Mesenchymal stem cell (in vitro differentiated cells and primary cell): ENCODE measurements at places on chromosomes 4 and X.
A peak's percentile ranks its signal among the peaks of the same experiment; 100 is the strongest.

GRCh38 chr4:183180096-183180495, 81.0 kb downstream of the WWC2 start:
- H3K4me1 ChIP-seq = peaks cover 13% of the 10 kb centered on the region
- no peaks in the 10 kb centered on the region for H3K27me3 ChIP-seq
- H3K27ac ChIP-seq = no peak overlapping the region
- DNase-seq = no peak

- DNase-seq = peak; percentile 5
- H3K4me1 ChIP-seq = no peaks in the 10 kb centered on the region
- H3K36me3 ChIP-seq = no peaks in the 10 kb centered on the region
- no peak overlapping the region for H3K27ac ChIP-seq
- peaks cover 6% of the 10 kb centered on the region for H3K27me3 ChIP-seq
Measured at GRCh38 chr4:170139764-170140163, 50.0 kb upstream of the AADAT start.

GRCh38 chr4:143377611-143378099, 41.0 kb downstream of the GAB1 start:
- no peak overlapping the region for H3K4me3 ChIP-seq
- H3K36me3 ChIP-seq = no peaks in the 10 kb centered on the region
- no peak for DNase-seq
- H3K4me1 ChIP-seq = peaks cover 11% of the 10 kb centered on the region

GRCh38 chrX:9211269-9211668, 177.3 kb upstream of the FAM9B start:
- no peaks in the 10 kb centered on the region for H3K36me3 ChIP-seq
- H3K27me3 ChIP-seq = peaks cover 3% of the 10 kb centered on the region
- no peak overlapping the region for H3K27ac ChIP-seq
- no peak for DNase-seq

DNA sequence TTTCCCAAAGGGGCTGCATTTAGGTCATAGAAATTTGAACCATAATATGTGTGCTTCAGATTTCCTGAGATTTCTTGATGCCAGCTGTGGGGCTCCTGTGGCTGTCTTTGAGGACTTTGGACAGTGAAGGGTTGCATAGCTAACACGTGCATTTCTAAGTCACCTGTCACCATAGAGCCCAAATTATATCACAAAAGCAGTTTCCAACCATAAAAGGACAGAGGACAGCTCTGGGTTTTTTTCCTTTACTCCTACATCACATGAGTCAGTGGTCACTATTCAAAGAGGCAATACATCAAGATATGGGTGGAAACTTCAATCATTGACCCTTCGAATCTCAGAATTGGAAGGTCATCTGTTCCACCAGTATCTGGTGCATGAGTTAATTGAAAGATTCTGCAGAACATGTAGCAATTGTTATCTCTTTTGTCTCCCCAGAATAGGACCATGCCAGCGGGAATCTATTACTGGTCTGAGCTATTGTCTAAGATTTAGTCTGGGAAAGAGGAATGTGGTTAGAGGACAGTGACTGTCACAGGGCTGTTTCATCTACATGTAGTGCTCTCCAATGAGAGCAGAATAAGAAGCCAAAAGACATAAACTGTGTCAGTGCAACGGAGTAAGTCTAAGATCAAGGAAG, 133.5 kb downstream of the AASDH start:
- no peak overlapping the region for H3K4me3 ChIP-seq
- H3K27me3 ChIP-seq = peaks cover 10% of the 10 kb centered on the region
- no peak overlapping the region for H3K27ac ChIP-seq

- H3K27ac ChIP-seq = no peak overlapping the region
- H3K4me3 ChIP-seq = no peak overlapping the region
- DNase-seq = no peak
- H3K4me1 ChIP-seq = peaks cover 3% of the 10 kb centered on the region
Measured at GRCh38 chr4:139808381-139808807, 142.8 kb downstream of the MGST2 start.

GRCh38 chrX:16307950-16308349, 140.7 kb downstream of the MAGEB17 start:
- no peak overlapping the region for H3K4me3 ChIP-seq
- H3K27ac ChIP-seq = no peak overlapping the region
- no peaks in the 10 kb centered on the region for H3K4me1 ChIP-seq
- no peaks in the 10 kb centered on the region for H3K36me3 ChIP-seq
- no peaks in the 10 kb centered on the region for H3K27me3 ChIP-seq

GRCh38 chr4:71814433-71814832, 30.6 kb upstream of the GC start:
- no peak for DNase-seq
- H3K4me1 ChIP-seq = no peaks in the 10 kb centered on the region
- H3K36me3 ChIP-seq = no peaks in the 10 kb centered on the region
- H3K27me3 ChIP-seq = no peaks in the 10 kb centered on the region
- H3K27ac ChIP-seq = no peak overlapping the region

DNA sequence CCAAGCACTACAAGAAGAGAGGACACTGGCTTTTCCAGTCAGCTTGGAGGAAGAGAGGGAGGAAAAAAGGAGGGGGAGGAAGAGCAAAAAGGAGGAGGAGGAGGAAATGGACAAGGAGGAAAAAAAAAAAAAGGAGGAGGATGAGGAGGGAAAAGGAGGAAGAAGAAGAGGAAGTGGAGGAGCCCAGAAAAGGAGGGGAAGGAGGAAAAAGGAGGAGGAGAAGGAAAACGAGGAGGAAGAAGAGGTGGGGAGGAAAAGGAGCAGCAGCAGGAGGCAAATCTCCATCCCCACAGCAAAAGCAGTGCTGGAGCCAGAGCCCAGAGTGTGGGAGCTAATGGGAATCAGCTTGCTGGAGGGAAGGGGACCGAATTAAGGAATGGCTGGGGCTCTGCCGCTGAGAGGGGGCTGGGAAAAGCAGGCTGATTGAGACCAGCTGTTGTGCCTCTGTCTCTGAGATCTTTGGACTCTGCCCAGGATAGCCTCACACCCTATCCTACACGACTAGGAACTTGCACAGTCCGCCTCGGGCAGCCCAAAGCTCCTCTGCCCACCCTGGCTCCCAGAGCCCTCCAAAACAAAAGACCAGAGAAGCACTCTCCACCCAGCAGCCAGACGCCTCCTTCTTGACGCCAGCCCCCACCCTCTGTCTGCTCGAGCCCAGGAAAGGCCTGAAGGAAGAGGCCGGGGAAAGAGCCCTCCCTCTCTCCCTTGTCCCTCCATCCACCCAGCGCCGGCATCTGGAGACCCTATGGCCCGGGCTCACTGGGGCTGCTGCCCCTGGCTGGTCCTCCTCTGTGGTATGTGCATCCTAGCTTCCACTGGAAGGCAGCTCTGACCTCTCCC, at the start of gene XPNPEP2:
Gene XPNPEP2, plus strand, starts transcription at position 514 of the 843 bp plus-strand sequence. Its CDS starts 235 bp downstream, at position 749.
- DNase-seq = no peak
- H3K27ac ChIP-seq = no peak within 1 kb of the TSS
- no peaks in the 10 kb centered on the region for H3K4me1 ChIP-seq
- H3K36me3 ChIP-seq = no peaks in the 10 kb centered on the region
- peak within 1 kb of the TSS; percentile 63 for H3K4me3 ChIP-seq
